ENCODE measurements at places on chromosomes 7 and 10. TPM values are rescaled to one million over a fixed set of nuclear protein-coding genes. Genes with fewer than 3 reads are reported as not detected.

Gene IL15RA
- polyA plus RNA-seq, result 8.6 TPM

GRCh38 chr7:151179946-151180345 lies 7.1 kb downstream of the ASB10 start:
- DNase-seq, result no peak

Gene RADIL
- polyA plus RNA-seq, result 9.2 TPM

Gene BAIAP2L1
- 18.7 TPM for polyA plus RNA-seq

DNA sequence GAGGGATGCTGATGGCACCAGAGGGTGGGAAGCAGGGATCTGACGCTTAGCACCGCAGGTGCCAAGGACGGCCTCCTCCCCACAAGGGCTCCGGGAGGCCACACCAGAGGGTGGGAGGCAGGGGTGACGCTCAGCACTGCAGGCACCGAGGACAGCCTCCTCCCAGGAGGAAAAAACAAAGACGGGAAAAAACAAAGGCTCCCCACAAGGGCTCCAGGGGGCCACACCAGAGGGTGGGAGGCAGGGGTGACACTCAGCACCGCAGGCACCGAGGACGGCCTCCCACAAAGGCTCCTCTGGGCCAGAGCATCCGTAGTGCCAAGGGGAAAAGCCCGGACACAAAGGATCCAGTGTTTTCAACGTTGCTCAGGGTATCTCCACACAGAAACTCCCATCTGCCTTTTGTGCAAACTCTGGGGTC lies 25.6 kb downstream of the DIP2C start:
- no peak for DNase-seq

GRCh38 chr10:71088054-71088453 lies 124.3 kb upstream of the UNC5B start:
- DNase-seq, result no peak

DNA sequence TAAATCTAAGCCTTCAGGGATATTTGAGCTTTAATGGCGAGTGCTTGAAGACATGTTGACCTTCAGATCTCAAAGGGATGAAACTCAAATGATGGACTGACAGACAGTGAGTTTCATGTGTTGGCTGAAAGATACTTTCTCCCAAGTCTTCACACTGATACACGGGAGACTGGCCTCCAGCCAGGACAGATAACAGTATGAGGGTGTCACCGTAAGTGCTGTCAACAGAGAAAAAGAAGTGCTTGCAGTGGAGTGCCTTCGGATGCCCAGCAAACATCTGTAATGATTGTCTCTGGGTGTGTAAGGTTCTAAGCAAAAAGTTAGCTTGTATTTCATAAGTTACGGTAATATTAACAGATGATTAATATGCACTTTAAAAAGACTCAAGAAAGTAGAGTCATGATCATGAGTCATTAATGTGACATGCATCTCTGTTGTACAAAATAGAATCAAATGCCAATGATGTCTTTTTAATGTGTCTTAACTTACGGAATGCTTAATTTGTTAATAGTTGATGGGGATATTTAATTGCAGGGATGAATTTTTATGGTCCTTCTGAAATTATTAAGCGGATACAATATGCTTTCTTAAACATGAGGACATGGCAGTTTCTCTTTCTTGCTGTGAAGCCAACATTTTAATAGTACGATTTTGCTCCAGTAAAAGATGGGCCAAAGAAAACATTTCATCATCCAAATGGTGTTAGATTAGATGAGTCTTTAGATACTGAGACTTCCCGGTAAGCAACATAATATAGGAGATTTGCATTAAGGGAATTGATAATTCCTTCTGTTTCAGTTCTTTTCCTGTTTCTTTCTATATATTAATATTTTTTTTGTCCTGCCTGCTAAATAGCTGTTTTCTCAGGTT lies 292.5 kb downstream of the GALNT17 start:
- DNase-seq, result no peak

DNA sequence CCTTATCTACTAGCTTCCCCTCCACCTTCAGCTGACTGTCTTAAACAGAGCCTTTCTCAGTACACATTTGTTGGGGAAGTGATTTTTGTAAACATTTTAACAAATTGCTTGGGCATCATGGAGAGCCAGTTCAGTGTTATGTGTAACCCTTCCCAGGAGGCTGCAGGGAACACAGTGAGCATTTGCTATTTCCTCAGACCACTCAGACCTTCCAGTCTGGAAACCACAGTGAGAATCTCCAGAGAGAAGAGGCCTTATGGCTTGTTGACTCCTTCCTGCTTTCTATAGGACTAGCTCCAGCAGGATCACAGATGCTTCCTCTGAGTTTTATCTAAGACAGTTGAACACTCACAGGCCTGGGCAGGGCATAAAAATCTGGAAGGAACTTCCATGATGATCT lies 409.8 kb upstream of the NPVF start:
- DNase-seq, result no peak

Gene DNAH11
- 3.6 TPM for polyA plus RNA-seq

Data from right lung (tissue), 10 donors.